Right lung (tissue), 10 donors: ENCODE measurements at places on chromosomes 4 and X. TPM values are rescaled to one million over a fixed set of nuclear protein-coding genes. Genes with fewer than 3 reads are reported as not detected.
A peak's percentile ranks its signal among the peaks of the same experiment; 100 is the strongest.

DNA sequence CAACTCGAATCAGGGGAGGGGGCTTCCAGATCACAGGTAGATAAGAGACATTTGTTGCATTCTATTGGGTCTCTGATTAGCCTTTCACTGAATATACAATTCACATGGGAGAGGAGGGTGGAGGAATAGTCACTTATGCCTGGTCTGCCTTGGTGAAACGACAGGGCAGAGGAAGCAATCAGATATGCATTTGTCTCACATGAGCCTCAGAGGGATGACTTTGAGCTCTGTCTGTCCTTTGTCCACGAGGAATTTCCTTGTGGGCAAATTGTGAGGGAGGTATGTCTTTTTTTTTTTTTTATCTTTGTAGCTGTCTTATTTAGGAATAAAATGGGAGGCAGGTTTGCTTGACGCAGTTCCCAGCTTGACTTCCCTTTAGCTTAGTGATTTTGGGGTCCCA lies 28.5 kb upstream of the TMSB4X start:
- no peak for DNase-seq

DNA sequence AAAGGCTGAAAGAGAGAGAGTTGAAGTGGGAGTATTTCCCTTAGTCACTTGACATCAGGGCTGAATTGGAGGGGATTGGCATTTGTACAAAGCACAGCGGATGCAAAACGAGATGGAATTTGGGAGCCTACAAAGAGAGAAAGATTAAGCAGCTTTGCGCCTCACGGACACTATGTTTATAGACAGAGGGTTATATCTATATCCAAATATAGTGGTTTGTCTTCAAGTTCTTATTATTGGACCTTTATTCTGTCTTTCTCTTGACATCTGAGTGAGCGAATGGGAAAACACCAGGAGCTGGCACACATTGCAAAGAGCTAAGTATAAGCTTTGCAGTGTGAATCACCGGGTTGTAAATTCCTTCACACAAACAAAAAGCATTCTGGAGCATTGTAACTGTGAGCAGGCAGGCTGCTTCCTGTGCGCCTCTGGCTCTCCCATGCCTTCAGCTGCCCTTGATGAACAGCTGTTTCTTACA lies 500.2 kb downstream of the STIM2 start:
- peak; percentile 19 for DNase-seq

DNA sequence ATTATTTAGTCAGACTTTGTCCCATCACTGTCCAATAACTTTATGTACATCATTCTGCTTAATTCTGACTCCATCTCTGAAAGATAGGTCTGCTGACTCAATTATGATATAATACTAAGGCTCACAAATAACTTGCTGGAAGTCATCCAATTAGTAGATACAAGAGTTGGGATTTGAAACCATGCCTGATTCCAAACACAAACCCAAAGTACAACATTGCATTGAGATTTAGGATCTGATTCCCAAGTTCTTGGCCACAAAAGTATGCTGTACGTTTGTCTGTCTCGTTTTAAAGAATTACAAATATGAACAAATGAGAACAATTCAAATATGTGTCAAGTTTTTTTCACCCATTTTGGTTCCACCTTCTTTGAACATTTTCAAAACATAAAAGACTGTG lies 108.8 kb downstream of the AMELX start:
- no peak for DNase-seq

DNA sequence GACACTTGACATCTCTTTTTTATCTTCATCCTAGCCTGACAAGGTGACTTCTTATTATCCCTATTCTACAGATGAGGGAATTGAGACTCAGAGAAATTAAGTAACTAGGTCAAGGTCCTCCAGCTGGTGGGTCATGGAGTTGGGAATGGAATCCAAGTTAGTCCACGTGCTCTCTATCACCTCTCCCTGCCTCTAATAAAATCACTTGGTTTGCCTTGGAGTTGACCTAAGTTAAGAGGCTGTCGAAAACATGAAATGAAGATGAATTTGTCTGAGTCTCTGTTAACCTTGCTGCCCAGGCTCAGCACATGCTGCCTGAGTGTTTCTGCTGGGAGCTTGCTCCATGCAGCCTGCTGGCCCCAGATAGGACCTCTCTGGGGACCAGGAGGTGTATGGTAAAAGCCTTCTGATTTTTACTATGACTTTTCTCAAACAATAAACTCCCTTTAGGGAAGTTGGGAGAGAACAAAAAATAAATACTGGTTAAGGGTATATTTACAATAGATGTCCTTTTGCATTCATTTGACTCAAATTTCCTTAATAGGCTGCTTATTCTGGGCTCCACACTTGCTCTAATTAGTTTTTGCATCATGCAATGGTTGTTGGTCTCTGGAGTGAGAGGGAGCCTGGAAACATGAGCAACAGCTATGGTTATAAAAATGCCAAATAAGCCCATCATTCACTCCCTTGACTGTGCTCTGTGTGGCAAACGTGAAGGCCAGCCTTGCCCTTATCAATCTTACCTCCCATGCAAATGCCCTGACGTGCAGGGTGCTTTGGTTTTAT lies 61.6 kb upstream of the DHX15 start:
- DNase-seq = no peak

GRCh38 chrX:116694046-116694445 lies 231.3 kb upstream of the CT83 start:
- no peak for DNase-seq

GRCh38 chr4:14318671-14319070 lies 683.6 kb upstream of the CPEB2 start:
- DNase-seq = no peak

DNA sequence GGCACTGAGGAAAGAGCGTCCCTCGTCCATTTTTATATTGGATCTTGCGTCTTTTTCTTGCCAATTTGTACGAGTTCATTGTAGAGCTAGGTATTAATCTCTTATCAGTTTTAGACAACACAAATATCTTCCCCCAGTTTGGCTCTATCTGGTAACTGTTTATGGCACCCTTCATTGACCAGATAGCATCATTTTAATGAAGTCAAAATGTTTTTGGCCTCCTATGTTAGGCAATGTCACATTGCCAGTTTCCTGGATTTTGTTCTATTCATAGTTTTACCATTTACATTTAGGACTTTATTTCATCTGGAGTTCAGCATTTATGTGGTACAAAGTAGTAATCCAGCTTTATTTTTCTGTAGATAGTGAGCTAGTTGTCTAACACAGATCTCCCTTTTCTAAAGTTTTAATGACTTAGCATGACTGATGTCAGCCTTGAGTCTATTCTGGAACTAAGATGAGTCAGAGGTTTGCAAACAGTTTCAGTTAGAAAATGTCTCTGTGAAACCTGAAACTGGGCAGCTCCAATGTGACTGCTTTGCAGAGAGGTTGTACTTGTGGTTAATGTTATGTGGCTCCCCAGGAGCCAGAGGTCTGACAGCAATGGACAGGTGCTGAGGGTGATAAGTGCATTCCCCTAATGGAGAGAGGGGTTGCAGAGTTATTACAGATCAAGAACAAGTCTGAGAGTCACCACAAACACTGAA lies 5.3 kb upstream of the STBD1 start:
- no peak for DNase-seq

HHIP gene
- polyA plus RNA-seq = 44.7 TPM

DNA sequence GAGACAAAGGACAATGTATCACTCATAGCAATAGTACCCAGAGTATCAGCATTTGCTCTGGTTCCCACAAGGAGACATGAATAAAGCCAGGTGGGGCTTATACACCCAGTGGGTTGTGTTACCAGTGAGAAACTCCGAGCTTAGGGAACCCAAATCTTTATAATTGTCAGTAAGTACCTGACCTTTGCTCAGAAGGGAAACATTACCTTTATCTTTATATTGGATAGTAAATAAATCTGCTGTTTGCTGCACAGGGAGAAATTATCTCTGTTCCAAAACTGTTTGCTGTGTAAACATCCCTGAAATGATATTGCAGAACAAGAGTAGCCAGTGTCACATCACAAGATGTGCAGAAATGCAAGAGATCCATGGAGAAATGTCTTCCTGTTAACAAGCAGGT lies 12.1 kb upstream of the SLAIN2 start:
- DNase-seq = no peak

DNA sequence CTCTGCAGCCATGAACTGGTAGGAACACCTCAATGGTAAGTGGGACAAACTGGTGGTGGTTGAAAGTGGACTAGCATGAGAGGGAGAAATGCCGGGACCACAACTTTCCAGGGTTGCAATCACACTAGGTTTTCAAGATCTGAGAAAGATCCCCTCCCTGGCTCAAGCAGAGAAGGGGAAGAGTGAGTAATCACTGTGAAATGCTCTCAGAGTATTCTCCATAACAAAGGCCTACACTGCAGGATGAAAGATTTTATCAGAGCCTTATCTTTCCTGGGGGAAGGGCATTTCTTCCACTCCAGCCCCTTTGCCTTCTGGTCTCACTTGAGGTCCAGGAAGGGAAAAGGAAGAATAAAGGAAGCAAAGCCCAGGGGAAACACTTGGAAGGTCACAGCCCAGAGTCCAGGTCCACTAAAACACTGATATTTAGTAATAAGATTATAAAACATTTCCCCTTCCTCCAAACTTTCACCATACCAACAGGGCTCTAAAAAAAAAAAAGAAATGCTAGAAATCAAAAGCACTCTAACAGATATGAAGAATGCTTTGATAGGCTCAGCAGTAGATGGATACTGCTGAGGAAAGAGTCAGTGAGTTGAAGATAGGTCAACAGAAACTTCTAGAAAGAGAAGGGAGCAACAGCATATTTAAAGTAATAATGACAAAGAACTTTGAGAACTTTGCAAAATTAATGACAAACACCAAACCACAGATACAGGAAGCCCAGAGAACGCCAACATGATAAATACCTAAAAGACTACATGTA lies 95.9 kb downstream of the WDFY3 start:
- no peak for DNase-seq

FSTL5 gene
- 0.30 TPM for polyA plus RNA-seq

DNA sequence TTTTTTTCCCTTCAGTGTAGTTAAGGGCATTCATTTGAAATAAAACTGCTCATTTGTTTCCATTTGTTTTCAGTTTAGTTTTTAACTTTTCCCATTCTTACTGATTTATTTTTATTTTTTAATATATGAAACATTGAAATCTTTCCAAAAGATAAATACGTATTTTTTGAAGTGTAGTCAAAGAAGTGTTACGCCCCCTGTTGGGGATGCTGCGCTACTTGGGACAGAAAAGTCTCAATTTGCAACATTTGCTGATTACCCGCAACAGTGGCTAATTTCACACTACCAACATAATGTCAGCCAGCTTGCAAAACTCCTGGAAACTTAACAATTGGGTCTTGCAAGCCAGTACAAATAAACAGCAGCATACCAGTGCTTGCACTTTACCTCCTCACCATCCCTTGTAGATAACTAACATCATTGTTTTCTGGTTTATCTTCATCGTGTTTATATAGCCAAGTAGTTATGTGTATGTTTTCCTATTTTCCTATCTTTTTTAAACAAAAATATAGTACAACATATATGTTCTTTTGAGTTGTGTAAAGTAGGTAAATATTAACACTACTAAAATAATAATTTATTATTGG lies 158.6 kb downstream of the STPG2 start:
- DNase-seq = no peak

DNA sequence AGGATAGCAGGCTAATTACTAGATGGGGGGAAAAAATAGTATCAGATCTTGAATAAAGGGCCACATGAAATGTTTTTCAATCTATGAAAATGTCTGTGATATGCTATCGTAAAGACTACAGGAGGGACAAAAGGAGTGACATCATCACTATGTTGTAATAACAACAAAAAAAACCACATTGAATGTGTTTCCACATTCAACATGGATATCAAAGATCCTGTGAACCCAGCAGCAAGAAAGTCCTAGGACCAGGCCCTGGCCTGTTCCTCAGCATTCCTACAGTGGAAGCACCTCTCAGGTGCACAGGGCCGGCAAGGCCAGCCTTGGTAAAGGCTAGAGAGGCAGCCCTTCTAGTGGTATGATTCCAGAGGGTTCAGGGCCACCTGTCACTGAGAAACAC lies 118.3 kb downstream of the RELL1 start:
- no peak for DNase-seq

DNA sequence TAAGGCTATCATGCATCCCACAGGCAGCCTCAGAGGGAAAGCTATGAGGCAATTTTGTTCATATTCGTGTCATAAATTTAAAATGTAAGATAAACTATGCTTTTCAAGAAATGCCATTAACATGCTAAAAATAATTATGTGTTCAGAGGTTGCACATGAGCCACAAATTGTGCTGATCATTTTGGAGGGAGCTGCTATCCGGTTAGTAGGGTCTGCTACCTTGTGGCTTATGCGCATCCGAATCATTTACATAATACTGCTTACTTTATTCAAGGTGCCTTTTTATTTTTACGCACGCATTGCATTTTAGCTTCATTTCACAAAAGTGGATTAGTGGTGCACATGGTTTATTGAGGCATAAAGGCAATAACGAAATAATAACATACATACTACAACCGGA lies 76.4 kb upstream of the WWC2 start:
- no peak for DNase-seq

DNA sequence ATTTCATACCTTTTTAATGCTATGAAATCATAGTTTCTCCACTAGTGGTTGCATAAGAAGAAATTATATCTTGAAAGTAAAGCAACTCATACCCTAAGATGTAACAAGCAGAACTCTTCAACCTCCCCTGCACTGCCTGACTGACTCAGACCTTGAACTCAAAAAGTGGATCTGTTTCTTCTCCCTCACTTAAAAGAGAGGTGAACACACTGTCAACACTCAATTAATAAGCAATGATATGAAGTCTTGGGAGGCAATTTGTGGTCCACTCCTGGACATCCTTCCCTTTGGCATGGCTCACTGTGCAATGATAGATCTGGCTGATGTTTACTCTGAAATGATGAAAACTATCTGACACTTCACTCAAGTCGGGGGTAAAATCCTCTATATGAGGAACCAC lies 282.0 kb upstream of the DKK2 start:
- no peak for DNase-seq

GRCh38 chrX:57821703-57822387 lies 88.4 kb downstream of the ZXDA start:
- DNase-seq = peak; percentile 20

ARSJ gene
- polyA plus RNA-seq = 6.3 TPM

HMX1 gene
- not detected for polyA plus RNA-seq

CENPVL2 gene
- not detected for polyA plus RNA-seq
